ENCODE measurements at places on chromosomes 4 and X.

GRCh38 chrX:150254909-150255308 is 108.2 kb upstream of the MAMLD1 start:
- DNase-seq: no peak

GRCh38 chrX:120334151-120334550 is 22.9 kb upstream of the TMEM255A start:
- DNase-seq: no peak

DNA sequence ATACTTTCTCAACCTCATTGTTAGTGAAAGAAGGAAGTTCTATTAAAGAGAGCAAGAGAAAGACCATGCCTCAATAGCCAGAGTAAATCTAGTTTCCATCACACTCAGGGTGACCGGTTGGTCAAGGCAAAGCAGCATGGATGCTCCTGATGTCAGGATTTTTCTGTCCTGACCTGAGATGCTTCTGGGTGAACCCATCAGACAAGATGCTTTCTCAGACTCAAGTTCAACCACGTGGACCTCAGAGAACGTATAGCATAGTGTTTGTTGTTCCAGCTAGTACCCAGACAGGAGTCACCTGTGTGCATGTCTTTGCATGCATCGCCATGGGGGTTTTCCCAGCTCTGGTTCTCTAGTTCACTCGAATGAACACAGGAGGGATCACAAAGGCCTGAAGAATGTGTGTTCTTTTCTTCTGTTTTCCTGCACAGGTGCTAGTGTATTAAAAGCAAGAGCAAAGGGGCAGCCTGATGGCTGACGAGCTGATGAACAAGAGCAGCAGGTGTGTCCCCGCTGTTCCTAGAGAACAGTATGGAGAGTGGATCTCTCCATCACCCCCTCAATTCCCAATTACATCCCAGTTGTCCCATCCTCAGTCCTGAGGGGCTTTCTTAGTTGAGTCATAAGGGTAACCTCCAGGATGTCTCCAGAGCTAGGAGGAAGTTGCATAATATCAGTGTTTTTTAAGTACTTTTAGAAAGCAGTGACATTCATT is 110.5 kb upstream of the ENPP6 start:
- DNase-seq: peak; percentile 60

DNA sequence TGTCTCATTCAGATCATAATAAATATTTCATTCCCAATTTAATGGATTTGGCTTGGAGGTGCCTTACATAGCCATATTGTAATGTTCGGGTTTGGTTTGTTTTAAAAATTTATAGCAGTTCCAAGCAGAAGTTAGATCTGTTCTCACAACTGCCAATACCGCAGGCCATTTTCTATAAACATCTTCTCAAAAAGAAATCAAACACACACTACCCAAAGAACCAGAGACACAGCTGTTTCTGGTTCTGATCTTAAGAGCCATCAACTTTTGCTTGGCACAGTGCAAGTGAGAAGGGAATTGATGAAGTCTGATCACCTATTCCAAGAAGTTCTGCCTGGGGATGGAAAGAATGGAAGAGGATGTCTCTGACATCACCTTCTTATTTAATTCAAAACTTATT is 22.9 kb downstream of the MID1IP1 start:
- no peak for DNase-seq

GRCh38 chr4:13766761-13767540 is 139.4 kb upstream of the BOD1L1 start:
- DNase-seq: no peak

DNA sequence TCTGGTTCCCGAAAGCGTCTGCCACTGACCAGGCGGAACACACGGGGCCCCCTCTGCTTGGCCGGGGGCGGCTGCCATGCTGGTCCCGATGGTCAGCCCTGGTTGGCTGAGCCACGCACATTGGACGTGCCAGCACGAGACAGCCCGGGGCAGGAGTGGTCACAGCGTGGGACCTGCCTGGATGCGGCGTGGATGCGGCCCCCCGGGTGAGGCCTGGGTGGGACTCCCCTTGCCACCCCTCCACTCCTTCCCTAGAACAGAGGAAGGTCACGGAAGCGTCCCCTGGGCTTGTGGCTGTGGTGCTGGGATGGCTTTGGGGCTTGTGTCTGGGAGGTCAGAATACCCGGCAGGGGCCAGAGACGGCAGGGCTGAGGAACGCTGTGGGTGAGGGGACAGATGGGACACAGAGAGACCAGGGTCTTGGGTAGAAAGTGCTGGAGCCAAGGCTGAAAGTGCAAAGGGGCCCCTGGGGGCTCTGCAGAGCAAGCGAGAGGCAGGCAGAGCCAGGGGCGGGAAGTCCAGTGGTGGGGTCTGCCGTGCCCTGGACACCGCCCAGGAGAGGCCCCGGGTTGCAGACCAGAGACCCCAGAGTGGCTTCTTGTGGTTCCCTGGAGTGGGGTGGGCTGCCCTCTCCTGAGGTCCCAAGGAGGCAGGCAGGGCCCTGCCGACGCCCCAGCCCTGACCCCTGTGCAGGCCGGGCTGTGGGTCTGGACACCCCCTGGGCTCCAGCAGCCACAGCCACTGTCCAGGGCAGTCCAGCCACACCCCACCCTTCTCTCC is 8.6 kb upstream of the CPLX1 start:
- no peak for DNase-seq

DNA sequence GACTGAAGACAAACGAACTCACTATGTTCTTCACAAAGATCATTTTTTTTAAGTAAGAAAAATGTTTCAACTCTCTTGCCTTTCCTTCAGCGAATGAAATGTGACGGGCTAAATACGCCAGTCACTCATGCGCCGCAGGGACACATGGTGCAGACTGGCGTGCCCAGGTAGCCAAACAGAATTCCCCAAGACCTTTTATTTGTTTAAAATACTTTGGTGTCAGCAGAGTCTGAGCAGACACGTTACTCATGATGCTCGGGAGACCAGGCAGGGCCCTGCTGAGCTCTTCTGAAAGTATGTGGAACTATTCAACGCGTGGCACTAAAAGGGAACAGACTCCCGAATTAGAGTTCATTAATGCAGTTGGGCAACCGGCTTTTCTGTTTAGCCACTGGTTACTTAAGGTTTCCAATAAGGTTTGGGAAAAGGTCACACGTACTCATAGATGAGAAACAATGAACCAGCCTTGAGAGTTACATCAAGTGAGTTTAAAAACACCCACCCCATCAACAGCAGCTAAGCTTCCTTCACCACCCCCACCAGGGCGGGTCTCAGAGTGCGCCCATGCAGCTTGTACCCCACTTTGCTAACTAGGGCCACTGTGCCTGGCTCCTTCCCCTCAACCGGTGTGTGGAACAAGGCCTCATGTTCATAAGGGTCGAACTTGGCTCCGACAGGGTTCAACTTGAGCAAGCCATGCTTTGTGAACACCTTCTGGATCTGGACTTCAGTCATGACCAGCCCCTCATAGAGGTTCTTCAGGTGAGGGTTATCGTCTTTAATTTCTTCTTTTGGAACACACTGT is 7.3 kb downstream of the GRPEL1 start:
- DNase-seq: no peak

DNA sequence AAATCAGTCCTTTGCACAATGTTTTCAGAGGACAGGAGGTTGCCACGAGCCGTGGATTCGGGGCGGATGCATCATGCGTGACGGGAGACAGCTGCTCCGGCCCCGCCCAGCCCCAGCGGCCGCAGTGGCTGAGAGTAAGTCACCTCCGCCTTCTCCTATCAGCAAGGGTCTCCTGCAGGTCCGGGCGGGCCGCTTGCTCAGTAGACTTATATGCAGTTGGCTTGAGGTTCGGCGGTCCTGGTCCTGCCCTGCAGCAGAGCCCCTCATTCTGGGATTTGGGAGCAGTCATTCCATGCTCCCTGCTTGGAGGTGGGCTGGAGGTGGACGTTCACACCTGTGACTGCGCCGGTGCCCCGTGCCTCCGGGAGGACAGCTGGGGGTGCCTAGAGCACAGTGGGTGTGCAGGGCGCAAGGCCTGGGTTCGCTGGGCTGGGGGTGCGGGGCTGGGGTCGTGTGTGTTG is 86.3 kb upstream of the ADRA2C start:
- DNase-seq: no peak

DNA sequence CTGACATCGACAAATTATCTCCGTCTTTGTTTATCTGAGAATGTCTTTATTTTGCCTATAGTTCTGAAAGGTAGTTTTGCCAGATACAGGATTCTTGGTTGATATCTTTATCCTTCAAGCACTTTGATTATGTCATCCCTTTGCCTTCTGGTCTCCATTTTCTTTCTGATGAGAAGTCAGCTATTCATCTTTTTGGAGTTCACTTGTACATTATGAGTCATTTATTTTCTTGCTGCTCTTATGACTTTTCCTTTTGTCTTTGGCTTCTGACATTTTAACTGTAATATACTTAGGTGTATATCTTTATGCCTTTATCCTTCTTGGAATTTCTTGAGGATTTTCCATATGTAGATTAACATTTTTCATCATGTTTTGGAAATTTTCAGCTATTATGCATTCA is 51.4 kb downstream of the SHROOM4 start:
- no peak for DNase-seq

- no peak for DNase-seq
Observed at GRCh38 chr4:121122661-121123060, 41.5 kb downstream of the TNIP3 start.

DNA sequence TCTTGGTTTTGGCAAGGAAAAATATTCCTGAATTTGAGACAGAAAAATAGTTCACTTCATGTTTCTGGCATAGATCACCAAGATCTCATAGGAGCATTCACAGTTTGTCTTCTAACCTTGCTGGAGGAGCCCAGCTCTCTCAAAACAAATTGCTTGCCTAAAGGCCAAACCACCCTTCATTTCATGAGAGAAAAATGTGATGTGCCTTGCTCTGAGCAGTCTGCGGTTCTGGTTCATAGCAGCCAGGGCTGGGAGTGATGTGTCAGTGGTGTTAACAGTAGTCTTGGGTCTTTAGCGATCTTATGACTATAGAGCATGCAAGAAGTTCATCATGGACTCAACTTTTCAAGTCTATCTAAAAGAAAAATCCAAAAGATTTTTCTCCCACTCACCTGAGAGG is 183.3 kb downstream of the DCLK2 start:
- DNase-seq: no peak

- peak; percentile 35 for DNase-seq
Observed at GRCh38 chr4:70722199-70722791, 531 bp downstream of the RUFY3 start.

- no peak for DNase-seq
Observed at GRCh38 chr4:85700362-85700761, 225.4 kb downstream of the ARHGAP24 start.

GRCh38 chrX:153925739-153926551 is at the start of gene ARHGAP4:
TSS of gene ARHGAP4 (minus strand) at chrX:153926264. CDS start at chrX:153926202, 62 bp downstream.
- DNase-seq: peak; percentile 46
